ENCODE measurements at places on chromosomes 2 and 18.

DNA sequence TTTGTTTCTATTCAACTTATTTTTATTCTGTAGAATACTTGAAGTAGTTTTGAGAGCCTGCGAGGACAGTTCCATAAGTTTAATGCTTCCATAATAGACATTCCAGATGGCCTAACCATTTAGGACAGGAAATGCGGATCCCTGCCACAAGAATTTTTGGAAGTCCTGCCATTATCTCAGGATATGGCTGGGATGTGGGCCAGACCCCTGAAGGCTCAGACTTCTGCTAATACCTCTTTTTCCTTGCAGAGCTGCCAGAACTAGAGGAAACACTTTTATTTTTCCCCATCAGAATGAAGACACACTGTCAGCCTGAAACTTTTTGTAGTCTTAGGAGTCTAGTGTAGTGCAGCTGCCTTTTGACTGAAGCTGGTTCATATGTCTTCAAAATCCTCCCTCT is 806.5 kb downstream of the TDRD15 start:
- DNase-seq, result no peak

GRCh38 chr2:99864561-99865553 is 277.5 kb downstream of the AFF3 start:
- no peak for DNase-seq

GRCh38 chr18:61154866-61155265 is 178.4 kb upstream of the CDH20 start:
- no peak for DNase-seq

GRCh38 chr18:77078690-77079070 is 53.9 kb downstream of the MBP start:
- DNase-seq, result no peak

DNA sequence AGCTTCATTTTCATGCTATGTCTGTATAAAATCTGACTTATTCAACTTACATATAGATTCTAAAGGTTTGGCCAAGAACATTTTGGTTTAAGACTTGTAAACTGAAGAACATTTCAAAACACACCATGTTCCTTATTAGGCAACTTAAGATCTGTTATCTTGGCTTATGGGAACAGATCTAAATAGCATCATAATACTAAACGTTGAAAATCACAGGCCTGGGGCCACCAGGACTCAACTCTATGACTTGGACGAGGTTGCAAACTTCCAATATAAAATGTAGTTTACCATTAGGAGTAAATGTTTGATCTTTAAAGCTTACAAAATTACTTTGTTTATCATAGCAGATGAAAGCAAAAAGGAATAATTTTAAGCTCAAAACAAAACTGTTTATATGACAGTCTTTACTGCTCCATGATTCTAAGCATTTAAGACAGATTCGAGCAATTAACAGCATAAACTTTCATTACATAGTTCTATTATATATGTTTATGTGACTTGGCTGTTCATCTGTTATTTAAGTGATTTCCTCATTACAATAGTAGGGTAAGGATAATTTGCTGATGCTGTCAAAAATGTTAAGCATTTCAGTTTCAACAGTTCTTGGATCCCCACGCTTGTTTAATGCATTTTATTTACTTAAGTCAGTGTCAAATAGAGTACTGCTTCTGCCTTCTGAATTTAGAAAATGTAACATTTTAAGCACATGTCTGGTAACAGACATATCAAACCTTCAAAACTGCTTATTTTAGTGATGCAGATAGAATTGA is 8.3 kb downstream of the TCF4 start:
- DNase-seq, result no peak

GRCh38 chr2:65918760-65919187 is 486.4 kb upstream of the SPRED2 start:
- peak; percentile 7 for DNase-seq

GRCh38 chr2:231955758-231956472 is 5.6 kb upstream of the DIS3L2 start:
- no peak for DNase-seq

DNA sequence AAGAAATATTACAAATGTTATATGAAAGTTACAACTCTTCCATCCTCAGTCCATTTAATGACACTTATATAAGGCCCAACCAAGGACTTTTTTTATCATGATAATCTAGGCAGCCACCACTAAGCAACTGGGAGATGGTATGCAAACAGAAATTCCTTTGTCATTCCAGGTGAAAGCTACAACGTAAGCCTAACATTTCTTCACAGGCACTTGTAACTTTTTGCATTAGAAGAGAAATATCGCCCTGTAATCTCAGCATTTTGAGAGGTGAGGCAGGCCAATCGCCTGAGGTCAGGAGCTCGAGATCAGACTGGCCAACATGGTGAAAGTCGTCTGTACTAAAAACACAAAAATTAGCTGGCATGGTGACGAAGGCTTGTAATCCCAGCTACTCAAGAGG is 581.2 kb upstream of the SLC8A1 start:
- DNase-seq, result no peak

GRCh38 chr2:240235811-240236210 is 95.4 kb upstream of the OTOS start:
- DNase-seq, result no peak

GRCh38 chr18:65146482-65147021 is 604.3 kb upstream of the CDH7 start:
- DNase-seq, result no peak

DNA sequence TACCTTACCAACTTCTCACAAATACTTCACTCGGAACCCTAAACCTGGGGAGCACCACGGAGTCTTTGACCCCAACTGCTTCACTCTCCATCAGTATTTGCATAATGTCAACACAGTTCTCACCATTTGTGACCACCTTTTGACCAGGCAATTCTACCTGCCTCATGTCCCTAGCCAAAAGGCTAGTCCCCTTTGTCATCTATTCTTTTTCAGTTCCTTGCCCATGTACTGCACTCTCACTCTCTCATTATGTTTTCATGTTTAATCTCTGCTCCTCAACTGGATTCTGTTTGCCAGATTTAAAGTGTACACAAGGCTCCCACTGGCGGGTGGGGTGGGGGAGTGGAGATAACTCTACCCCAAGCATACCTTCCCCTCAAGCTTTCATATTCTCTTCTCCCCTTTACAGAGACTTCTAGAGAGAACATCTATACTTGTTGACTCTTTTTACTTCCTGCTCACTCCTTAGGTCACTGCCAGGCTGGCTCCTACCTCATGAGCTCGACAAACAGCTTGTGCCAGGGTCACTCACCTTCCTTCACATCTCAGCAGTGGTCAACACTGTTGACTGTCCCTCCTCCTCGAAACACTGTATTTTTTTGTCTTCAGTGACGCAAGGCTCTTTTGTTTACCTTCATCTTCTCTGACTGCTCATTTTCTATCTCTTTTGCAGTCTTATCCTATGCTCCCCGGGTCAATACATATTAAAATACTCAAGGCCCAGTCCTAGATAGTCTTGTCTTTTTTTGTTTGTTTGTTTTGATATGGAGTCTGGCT is 88.7 kb upstream of the MAP4K3 start:
- DNase-seq, result no peak
